GF-D8 (cell line): ENCODE measurements at places on chromosomes 16 and 17.

DNA sequence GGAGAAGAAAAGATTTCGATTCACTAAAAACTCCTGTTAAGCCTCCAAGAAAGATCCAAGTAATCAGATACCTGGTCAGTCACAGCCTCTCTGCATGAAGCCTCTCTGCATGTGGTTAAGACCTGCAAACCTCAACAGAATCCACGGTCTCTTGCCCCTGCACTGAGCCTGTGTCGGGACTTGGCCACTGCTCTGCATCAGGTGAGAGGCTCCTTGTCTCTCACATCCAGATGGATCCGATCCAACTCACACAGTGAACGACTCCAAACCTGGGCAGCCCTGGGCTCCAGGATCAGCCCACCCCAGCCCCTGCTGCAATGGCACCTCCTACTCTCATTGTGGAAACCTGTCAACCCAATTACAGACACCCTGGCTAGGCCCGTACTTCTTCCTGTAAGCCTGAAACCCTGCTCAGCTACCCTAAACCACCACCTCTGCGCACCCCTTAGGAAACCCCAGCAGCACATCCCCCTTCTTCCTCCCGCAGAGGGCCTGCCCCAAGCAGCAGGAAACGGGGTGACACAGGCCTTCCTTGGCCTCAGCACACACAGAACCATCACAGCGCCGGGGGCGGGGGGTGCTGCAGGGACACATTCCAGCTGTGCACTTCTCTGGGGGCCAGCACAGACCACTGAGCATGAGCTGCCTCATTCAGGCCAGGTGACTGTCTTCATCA, 129.5 kb downstream of the ANKRD11 start:
- peak; percentile 67 for DNase-seq

DNA sequence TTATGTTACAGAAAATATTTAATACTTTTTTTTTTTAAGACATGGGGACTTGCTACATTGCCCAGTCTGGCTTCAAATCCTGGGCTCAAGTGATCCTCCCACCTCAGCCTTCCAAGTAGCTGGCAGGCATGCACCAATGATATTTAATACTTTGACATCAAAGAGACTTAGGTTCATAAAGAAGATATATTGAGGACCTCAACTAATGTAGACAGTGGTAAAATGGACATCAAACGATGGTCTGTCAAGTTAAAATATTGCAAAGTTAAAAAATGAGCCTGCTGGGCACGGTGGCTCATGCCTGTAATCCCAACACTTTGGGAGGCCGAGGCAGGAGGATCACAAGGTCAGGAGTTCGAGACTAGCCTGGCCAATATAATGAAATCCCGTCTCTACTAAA, 8.7 kb downstream of the TEFM start:
- no peak for DNase-seq

DNA sequence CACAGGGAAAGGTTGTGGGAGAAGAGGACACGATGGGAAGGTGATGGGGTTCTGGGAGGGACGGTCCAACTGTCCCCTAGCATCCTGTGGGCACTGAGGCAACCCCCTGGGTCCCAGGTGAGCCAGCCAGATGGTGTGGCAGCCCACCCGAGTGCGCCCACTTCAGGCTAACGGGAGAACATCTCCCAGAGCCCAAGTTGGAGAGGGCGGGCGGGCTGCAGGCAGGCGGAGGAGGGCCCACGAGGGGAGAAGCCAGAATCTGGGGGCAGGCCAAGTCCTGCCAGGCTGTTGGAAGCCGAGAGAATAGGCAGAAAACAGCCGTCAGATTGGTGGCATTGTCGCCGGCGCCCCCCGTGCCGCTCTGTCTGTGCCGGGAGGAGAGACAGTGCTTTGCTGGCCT, 13.8 kb upstream of the ABCC3 start:
- DNase-seq = no peak

DNA sequence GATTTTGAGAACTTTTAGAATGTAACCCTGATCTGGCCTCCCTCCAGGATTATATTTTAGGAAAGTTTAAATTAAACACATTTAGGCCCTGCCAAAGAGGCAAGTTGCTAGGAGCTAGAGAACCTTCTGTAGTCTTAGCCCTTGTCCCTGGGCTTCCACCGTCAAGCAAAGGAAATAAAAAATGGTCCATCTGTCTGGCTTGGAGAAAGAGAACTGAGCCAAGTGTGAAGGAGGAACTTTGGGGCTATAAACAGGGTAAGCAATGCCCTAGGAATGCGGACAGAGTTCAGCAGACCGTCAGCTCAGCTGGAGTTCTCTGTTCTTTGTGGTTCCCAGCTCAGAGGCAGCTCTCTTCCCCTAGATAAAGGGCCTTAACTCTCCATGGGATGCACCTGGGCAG, 29.6 kb downstream of the RCVRN start:
- no peak for DNase-seq

DNA sequence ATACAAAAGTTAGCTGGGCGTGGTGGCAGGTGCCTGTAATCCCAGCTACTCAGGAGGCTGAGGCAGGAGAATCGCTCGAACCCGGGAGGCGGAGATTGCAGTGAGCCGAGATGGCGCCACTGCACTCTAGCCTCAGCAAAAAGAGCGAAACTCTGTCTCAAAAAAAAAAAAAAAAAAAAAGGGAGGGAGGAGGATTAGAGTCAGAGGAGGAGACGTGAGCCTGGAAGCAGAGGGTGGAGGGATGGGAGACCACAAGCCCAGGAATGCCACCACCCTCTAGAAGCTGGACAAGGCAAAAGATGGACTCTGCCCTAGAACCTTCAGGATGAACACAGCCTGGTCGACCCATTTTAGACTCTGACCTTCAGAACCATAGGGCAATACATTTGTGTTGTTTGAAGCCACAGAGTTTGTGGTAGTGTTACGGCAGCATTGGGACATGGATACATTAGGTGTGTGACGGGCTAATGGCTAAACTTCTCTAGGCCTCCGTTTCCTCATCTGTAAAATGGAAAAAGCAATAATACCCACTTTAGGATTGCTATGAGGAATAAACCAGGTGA, 2.1 kb upstream of the SMIM22 start:
- DNase-seq = no peak

- DNase-seq = no peak
These were observed 52.3 kb downstream of the TOX3 start for GRCh38 chr16:52494621-52495020.
